Activated CD8-positive, alpha-beta T cell treated with anti-CD3 and anti-CD28 coated beads, Interleukin-2, amount 10 ng/mL, durations not matched to agents 7 days and 5 days (primary cell): ENCODE measurements at places on chromosomes 6 and 20.

DNA sequence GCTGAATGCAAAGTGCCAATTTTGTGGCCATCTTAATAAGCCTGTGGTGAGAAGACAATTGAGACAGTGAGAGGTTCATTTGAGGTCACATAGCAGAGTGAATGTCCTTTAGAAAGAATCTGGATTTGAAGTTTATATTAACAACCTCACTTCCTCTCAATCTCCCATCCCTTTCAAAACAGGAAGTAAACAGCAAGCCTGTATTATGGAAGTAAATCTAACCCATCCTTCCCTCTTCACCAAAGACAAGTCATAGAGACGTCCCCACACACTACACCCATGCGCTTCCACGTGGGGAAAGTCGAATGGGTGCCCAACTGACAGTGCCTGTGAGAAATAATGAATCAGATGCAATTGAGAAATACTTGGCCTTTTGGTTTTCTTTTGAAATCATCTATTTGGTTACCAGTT lies 28.8 kb upstream of the CCND3 start:
- DNase-seq: no peak

GRCh38 chr6:118656847-118657451 lies 5.6 kb upstream of the CEP85L start:
- peak; percentile 41 for DNase-seq

- no peak for DNase-seq
Measured at GRCh38 chr6:158033751-158034702, 52.4 kb downstream of the SYNJ2 start.

DNA sequence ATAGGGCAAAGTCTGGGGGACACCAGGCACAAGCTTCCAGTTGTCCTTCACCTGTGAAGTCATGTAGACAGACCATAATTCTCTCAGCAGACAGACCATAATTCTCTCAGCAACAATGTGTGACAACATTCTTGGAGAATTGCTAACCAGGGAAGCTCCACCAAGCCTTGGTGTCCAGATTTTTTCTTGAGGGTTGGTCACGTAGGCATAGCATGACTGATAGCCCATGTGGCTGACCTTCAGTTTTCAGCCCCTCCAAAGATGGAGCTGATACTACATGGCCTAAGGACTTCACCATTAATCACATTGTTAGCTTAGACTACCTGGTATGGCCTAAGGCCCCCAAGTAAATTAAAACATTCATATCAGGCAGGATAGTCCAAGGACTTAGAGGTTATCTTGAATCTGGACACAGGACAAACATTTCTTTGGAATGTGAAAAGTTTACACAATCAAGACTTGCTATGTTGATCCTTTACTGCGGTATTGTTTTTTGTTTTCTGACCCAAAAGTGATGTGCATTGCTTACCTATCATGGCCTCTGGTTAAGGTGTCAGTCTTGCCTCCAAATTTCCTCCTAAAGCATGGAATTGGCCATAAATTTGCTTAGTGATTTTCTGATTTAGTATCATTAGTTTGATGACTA lies 76.9 kb downstream of the CEP57L1 start:
- no peak for DNase-seq

DNA sequence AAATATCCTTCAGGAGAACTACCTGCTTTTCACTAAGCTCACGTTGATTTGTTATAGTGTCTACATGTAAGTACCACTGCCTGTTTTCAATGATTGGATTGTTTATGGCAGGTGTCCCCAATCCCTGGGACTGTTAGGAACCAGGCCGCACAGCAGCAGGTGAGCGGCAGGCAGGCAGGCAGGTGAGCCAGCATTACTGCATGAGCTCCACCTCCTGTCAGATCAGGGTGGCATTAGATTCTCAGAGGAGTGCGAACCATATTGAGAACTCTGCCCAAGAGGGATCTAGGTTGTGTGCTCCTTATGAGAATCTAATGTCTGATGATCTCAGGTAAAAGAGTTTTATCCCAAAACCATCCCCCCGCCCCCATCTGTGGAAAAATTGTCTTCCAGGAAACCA lies 303.3 kb downstream of the EYA4 start:
- no peak for DNase-seq

DNA sequence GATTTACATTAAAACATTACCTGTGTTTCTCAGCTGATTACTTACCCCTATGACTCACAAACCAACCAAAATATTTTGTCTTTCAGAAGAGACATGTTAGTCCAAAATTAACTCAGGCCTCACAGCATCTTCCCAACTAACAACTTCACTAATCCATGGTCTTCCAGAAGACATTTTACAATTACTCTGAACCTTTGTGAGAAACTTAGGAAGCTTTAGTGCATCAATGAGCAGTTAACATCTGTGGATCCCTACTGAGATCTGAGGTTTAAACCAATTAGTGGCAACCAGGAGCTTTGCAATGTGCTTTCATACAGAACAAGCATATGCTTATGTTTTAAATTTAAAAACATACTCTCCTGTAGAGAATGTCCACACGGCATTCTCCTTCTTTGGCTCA lies 269.7 kb downstream of the UBE3D start:
- DNase-seq: no peak

- peak; percentile 69 for DNase-seq
Measured at GRCh38 chr6:43771210-43771857, 1.3 kb downstream of the VEGFA start.

DNA sequence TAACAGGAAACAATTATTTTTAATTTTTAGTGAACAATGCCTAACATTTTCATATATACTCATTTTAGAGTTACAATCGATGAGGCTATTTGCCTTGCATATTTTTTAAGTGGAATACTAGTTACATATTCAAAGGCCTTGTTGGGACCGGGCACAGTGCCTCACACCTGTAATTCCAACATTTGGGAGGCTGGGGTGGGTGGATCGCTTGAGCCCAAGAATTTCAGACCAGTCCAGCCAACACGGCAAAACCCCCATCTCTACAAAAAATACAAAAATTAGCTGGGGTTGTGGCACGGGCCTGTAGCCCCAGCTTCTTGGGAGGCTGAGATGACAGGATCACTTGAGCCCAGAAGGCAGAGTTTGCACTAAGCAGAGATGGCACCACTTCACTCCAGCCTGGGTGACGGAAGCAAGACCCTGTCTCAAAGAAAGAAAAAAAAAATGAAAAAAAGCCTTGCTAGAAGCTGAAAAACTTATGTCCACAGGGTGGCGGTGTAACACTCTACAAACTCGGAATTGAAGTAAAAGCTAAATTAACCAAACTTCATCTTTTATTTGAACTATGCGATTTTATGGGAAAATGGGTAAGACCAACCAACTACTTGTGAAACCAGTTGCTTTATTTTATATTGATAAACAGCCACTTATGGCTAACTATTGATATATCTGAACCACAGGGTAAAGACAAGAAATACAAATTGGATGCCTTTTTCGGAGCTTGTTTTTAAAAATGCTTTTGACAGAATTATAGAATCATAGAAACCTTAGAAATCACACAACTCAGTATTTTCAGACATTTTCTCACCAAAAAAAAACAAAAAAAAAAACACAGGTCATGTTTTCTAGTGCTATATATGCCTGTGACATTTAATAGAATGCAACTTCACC lies 24.1 kb upstream of the ROS1 start:
- peak; percentile 73 for DNase-seq

GRCh38 chr6:38290133-38290799 lies 349.5 kb downstream of the BTBD9 start:
- no peak for DNase-seq

DNA sequence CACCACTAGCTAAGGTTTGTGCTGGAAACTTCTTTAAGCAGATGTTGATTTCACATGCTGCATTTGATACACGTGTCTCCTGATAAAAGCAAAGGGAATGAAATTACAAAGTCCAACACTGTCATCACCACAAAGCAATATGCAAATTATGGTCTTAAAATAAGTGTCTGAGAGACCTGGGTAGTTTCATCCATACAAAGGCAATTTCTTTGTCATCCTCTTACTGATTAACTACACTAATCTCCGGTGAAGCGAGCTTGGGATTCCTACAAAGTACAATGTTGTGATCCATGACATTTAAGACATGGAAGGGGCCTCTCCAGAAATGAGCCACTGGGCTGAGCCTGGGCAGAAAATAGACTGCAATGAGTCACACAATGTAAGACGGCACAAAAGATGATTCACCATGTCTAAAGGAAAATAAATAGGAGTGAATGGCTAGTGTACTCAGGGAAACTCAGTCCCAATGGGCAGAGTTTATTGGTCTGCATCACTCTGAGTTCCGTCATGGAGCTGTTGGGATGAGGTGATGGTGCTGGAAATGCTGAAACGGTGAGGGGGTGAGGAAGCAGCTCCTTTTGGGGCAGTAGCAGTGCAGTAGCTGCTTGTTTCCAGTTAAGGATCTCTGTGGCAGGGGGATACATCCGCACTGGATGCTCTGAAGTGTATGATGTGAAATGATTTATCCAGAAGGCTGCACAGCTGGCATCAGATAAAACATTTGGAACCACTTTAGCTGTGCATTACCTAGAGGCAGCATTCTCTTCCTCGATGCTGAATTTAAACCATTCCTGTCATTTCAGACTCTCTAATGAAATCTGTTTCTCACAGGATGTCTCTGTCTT lies 103.3 kb downstream of the IBTK start:
- DNase-seq: no peak

DNA sequence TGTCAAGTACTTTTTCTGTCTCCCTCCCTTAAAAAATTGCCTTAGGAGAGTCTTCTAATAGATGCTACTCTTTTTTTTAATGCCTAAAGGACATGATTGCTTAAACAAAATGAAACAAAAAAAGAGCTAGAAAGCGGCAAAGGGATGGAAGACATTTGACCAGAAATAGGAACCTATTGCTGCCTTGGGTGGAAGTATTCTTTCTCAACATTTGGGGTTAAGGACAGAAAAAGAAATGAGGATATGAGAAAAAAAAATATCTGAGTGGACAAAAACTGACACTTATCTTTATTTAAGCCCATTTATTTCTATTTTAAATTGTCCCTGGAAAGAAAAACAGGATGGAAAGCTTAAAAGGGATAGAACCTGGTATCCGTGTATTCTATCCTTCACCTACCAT lies 664.9 kb upstream of the CITED2 start:
- no peak for DNase-seq
